ENCODE measurements at places on chromosomes 3 and 15. TPM values are rescaled to one million over a fixed set of nuclear protein-coding genes. Genes with fewer than 3 reads are reported as not detected.

DNA sequence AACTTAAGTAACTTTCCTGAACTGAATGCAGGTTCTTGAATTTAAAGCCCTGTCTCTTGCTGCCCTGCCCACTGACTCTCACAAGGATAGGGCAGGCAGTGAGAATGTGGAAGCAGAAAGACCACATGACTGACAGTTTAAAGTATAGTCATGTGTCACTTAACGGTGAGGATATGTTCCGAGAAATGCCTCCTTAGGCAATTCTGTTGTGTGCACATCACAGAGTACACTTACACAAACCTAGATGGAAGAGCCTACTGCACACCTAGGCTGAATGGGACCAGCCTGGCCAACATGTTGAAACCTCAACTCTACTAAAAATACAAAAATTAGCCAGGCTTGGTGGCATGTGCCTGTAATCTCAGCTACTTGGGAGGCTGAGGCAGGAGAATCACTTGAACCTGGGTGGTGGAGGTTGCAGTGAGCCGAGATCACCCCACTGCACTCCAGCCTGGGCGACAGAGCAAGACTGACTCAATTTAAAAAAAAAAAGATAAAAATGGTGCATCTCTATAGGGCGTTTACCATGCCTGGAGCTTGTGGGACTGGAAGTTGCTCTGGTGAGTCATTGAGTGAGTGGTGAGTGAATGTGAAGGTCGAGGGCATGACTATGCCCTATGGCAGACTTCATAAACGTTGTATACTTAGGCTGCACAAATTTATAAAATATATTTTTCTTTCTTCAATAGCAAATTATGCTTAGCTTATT lies 18.9 kb upstream of the COPG1 start:
- DNase-seq, result no peak

- DNase-seq, result no peak
Observed at GRCh38 chr15:35757765-35758164, 211.8 kb upstream of the DPH6 start.

DNA sequence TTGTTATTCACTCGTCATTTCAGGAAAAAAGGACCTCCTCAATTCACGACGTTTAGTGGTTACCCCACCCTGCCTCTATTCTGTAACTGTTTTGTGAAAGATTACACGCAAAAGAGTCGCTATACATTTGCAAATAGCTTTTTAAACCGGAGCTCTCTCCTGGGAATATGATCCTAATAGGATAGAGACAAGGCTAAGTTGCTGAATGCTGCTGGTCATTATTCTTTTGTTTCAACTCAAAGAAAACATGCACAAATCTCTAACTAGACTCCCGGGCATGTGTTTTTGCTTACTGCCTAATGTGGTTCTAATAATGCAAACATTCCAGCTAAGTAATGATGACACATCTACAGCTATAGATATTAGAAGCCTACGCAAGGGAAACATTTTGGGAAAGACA lies 214.6 kb upstream of the MDFIC2 start:
- no peak for DNase-seq

DNA sequence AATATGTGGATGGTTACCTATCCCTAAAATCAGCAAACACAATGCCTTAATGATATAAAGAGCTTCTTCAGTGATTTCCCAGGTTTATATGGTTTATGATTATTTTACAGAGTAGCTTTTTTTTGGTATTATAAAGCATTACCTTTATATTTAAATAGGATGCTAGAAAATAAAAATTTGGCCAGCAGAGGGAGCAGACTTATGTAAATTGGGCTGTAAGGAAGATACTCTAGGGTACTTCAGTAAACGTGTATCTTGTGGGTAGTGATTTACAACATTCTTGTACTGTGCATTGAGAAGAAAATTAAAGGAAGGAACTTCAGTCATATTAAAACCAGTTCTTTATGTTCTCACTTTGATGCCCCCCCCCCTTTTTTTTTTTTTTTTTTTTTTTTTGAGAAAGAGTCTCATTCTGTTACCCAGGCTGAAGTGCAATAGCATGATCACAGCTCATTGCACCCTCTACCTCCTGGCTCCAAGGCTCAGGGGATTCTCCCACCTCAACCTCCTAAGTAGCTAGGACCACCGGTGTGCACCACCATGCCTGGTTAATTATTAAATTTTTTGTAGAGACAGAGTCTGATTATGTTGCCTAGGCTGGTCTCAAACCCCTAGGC lies 167.9 kb downstream of the BBX start:
- DNase-seq, result no peak

GRCh38 chr15:86969364-86969763 lies 889.7 kb downstream of the AGBL1 start:
- no peak for DNase-seq

DNA sequence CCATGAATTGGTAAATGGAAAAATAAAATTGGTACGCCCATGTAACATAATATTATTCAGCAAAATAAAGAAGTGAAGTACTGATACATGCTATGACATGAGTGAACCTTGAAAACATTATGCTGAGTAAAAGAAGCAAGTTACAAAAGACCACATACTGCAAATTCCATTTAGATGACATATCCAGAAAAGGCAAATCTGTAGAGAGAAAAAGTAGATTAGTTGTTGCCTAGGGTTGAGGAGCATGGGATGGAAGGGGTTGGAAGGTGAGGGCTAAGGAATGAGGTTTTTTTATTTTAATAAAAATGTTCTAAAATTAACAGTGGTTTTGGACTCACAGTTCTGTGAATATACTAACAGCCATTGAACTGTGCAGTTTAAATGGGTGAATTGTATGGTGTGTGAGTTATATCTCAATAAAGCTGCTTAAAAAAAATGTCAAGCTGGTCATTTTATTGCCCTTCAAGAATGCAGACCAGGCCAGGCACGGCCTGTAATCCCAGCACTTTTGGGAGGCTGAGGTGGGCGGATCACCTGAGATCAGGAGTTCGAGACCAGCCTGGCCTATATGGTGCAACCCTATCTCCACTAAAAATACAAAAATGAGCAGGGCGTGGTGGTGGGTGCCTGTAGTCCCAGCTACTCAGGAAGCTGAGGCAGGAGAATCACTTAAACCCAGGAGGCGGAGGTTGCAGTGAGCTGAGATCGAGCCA lies 8.1 kb upstream of the DLG1 start:
- no peak for DNase-seq

GRCh38 chr3:154421083-154421482 lies 8.9 kb downstream of the GPR149 start:
- no peak for DNase-seq

GRCh38 chr3:177553012-177553411 lies 355.7 kb upstream of the TBL1XR1 start:
- DNase-seq, result no peak

DNA sequence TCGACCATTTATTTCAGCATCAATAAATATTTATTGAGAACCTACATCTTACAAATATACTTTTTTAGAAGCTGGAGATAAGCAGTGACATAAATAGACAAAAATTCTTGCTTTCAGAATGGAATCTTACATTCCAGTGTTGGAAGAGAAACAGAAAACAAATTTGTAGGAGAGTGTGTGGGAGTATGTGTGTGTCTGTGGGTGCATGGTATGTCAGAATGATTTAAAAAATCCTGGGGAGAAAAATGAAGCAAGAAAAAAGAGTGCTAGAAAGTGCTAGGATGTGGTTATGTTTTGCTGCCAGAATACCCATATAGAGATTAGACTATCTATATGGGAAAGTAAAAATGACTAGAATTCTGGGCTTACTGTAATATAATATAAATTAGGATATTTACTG lies 561.7 kb upstream of the SGO1 start:
- DNase-seq, result no peak

GRCh38 chr3:31610700-31611275 lies 78.1 kb downstream of the STT3B start:
- DNase-seq, result no peak

- DNase-seq, result no peak
Observed at GRCh38 chr15:90234096-90234988, at the start of gene GDPGP1. TSS of gene GDPGP1 (plus strand) at chr15:90234209. CDS start at chr15:90240909, 6,700 bp downstream.

- no peak for DNase-seq
Observed at GRCh38 chr3:57755368-57755675, 787 bp upstream of the SLMAP start.

GRCh38 chr15:57540211-57540610 lies 51.5 kb upstream of the MYZAP start:
- DNase-seq, result no peak

DNA sequence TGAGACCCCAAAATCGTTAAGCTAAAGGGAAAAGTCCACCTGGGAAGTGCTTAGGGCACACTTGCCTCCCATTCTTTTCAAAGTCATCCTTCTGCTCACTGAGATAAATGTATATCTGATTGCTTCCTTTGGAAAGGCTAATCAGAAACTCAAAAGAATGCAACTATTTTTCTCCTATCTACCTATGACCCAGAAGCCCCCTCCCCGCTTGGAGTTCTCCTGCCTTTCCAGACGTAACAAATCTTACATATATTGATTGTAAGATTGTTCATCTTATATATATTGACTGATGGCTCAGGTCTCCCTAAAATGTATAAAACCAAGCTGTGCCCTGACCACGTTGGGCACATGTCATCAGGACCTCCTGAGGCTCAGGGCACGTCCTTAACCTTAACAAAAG lies 56.8 kb upstream of the ACAN start:
- no peak for DNase-seq

DNA sequence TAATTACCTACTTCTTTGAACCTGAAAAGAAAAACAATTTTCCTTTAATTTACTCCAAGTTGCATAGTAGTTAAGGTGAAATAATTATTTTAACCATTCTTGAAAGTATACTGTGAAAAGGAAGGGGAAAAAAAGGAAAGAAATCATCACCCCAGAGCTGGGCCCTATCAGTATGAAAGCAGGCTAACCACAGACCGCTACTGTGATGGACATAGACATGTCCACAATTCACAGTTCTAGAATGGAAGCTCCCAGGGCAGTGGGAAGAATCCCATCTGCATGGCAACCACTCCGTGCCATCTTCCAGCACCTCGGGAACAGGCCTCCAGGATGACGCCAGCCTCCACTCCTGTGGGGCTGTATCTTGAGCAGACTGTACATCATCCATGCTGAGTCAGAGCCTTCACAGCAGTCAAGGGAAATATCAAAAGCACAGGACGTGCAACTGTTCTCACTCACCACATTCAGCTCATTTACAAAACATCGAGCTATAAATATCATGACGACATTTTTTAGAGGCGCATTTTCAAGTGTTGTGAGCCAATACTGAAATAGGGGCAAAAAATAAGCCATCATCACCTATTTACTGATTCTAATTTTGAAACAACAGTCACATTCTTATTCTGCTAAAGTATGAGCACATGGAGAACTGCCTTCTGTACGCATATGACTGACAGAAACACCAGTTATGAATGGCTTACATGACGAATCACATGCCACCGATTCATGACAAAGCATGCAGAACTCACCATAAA lies 119.7 kb downstream of the SNRK start:
- DNase-seq, result no peak

DNA sequence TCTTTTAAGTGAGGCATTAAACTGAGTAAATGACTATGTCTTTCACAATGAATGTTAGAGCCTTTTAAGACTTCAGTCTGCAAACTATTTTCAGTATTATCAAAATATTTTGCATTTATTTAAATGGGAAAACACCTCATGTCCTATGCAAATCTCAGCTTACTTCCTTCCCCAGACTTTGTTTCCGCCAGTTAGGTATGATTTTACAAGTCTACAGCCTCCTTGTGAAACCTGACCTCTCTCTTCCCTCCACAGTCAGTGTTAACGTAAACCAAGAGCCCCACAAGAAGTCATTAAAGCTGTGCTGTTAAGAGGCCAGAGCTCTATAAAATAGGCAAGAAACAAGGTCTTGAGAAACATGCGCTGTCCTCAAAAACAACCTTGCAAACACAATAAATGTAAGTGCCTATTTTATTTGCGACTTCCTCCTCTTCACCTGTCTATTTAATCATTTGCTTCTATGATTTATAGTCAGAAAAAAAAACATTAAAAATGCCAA lies 48.3 kb downstream of the PRTG start:
- no peak for DNase-seq

DNA sequence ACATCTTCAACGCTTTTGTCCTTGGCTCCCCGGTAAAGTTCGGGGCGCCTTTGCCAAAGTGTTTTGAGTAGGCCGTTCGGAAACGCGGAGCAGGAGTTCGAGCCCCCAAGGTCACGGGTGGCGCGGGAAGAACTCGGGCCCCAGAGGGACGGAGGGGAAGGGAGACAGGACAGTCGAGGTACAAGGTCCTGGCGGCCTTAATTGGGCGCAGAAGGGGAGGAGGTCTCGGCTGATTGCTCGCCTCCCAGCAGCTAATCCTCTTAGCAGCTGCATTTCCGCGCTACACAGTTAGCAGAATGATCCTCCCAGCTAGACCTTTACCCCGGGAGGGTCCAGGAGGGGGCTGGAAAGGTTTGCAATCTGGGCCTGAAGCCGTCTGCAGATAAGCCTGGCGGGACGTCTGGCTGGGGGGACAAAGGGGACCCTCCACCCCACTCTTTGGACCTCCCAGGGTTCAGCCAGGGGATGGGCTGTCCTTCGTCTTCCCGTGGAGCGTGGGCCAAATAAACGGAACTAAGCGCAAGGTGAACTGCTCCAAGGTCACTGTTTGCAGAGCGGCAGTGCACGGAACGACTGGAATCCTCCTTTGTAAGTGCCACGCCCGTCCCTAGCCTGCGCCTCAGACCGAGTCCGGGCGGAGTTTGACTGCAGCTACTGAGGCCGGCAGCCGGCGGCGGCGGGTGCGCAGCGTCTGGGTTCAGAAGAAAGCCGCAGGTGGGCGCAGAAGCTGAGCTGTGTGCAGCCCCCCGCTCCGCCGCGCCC lies 7.2 kb downstream of the EOMES start:
- DNase-seq, result peak; percentile 77

GRCh38 chr3:11274566-11275142 lies 2.5 kb downstream of the ATG7 start:
- DNase-seq, result no peak

IL17RD gene
- total RNA-seq, result 1.1 TPM

RASL12 gene
- total RNA-seq, result 20.2 TPM

CMTM6 gene
- total RNA-seq, result 58.9 TPM

ANKRD34C gene
- not detected for total RNA-seq

TNIK gene
- 35.3 TPM for total RNA-seq

SECISBP2L gene
- total RNA-seq, result 119 TPM

CCK gene
- total RNA-seq, result 0.67 TPM

AGBL1 gene
- 6.5 TPM for total RNA-seq

ARNT2 gene
- total RNA-seq, result 12.9 TPM

CCDC39 gene
- total RNA-seq, result not detected

SCN5A gene
- total RNA-seq, result 0.58 TPM

ADAMTS9 gene
- 30.1 TPM for total RNA-seq
